ENCODE measurements at places on chromosomes 12 and 14.

DNA sequence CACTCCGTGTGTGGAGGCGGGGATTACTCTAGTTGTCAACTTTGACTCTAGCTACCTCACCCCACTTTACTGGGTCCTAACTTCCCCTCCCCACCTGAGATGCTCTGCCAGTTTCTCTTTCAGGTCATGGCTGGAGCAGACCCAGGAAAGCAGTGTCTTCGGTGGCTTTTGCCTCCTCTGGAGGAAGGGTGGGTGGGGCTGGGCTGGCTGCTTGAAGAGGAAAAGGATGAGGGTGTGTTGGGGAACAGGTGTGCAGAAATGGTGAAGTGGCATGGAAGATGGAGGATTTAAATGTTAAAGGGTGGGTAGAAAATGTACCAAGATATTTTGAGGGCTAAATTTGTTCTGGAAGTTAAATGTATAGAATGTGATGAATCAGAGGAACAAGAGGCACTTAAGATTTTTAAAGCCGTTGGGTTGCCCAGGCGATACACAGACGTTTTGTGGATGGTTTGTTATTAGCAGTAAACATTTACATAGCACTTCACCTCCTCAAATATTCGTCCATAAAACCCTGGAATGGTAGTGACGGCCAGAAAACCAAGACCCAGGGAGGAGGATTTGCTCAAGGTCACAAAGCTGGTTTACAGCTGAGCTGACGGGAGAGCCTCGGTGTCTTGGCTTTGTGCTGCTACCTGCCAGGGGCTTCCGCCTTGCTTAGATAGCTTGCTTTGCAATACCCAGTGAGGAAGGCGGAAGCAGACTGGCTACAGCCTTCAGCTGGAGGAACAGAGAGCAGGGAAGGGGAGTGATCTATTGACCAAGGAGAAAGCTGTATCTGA is 72.2 kb upstream of the PRMT8 start:
- DNase-seq, result no peak

DNA sequence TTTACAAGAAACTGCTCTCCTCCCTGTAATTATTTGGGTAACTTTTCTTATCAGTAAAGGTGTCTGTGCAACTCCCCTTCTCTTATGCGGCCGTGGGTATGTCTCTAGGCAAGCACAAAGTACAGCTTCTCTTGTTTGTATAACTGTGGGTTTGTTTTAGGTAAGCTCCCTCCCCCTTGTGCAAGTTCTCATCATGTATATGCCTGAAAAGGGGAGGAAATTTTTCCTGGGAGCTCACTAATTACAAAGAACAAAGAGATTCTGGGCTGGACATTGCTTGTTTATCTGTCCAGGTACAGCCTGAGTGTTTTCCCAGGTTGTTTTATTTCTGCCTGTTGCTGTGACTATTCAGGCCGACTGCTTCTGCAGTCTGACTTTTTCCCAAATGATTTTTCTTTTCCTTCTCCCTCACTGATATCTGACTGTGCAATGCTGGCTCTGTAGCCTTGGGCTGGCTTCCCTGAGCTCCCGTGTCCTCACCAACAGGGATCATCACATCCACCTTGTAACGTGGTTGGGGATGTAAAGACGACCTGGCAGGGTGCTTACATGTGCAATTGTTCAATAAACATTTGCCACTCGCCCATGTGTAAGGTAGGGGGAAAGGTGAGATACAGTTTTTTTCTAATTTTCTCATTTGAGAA is 916.5 kb downstream of the AACS start:
- no peak for DNase-seq

DNA sequence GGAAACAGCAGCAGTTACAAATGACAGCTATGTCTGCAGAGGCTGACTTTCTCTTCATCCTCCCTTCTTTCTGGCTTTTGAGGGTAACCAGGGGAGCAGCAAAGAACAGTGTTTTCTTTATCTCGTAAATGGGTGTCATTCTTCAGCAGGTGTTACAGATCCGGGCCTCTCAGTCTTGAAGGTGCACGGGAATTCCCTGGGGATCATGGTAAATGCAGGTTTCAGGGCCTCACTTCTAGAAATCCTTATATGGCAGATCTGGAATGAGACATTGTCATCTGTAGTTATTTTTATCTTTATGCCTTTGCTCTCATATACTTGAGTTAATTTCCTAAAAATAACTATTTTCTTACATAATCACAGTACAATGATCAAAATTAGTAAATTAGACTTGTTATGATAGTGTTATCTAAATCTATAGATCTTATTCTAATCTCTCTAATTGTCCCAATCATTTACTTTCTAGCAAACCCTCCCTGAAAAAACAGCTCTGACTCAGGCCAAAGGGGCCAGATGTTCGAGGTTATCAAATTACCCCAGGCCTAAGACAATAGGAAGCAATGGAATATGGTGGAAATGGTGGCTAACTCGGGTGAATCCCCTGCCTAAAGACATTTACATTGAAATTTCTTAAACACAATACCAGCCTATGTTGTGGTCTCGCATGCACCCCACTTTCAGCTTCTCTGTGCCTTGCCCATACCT is 145.0 kb downstream of the CAND1 start:
- DNase-seq, result no peak

- no peak for DNase-seq
Observed at GRCh38 chr12:110046451-110047187, 1.7 kb downstream of the C12orf76 start.

DNA sequence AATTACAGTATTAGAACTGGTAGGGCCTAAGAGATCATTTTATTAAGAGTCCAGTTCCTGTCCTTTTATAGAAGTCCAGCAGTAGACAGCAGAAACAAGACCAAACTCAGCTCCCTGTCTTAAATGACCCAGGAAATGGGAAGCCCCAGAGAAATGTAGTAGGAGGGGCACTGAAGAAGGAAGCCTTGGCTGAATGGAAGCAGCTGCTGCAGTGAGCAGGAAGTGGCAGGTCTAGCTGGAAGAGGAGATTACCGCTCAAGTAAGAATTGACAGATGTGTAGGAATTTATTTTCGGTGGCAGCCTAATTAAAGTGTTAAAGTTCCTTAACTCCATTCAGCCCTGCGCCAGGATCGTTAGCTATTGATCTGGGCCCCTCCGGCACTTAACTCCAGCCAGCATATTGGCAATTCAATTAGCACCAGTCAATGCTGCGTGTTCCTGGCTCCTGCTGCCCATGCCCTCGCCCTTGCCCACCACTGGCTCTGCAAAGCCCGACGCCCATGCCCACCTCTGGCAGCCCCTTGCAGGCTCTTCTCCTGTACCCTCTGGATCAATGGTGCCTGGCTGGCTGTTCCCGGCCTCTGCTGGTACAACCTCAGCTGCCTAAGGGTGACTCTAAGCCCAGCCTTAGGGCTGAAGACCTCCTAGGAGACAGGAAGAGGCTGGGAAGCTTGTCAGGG is 21.1 kb downstream of the ZFHX2 start:
- no peak for DNase-seq

DNA sequence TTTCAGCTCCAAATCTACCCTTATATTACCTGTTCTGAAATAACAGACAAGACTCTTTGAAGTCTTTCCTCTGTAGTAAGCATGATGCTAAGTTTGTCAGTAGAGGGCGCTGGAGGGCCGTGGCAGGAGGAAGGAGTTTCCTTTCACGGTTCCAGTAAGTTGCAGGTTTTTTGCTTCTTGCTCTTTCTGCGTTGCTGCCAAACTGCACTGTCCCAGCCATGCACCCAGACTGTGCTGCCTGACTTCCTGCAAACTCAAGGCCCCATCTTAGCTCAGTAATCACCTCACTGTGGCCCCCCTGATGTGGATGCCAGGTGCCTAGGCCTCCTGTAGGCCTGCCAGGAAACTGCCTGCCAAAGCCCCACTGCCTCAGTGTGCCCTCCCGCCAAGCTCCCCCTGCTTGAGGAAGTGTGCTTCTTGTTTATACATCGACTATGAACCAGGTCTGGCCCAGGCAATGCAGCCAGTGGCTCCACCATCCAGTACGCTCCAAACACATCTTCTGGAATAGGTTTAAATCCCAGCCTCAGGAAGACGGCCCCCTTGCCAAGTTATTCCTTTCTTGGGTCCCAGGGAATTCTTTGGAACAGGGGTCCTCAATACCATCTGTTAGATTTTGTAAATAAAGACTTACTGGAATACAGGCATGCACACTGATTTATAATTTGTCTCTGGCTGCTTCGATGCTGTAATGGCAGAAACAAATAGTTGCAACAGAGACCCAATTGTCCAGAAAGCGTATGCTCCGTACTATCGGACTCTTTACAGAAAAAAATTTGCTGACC is 193.7 kb upstream of the LRIG3 start:
- peak; percentile 75 for DNase-seq

GRCh38 chr12:14416658-14417057 is 51.2 kb downstream of the ATF7IP start:
- DNase-seq, result no peak

DNA sequence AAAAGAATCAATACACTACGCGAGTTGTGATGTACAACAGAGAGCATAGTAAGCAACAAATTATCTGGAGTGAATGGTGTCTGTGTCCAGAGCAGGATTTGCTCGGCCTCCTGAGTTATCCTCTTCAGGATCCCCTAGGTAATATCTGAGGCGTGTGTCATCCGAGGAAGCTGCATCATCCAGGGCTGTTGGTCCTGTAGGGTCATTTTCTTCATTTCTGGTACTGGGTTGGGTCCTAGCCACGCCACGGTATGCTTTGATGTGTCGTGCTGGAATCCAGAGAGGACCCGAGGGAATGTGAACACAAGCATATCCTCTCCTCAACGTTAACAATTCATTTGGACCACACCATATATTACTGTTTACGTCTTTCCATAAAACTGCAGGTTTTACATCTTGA is 19.0 kb upstream of the CLEC4E start:
- no peak for DNase-seq

- DNase-seq, result no peak
Observed at GRCh38 chr12:111757361-111758119, 9.2 kb upstream of the ALDH2 start.

DNA sequence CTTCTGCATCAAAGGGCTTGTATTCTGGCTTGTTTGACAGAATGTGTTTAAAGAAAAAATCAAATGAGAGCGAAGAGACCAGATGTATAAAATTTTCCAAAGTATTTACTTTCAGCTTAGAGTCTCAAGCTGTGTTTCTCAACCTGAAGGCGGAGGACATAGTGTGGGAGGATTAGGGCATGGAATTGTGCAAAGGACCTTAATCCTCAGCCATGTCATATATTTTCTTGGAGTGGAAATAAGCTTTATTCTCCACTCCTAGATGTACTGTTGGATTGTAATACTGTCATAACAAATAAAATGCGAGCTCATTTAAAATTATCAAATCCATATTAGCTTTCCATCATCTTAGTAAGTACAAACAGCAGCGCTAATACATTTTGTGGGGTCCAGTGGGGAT is 154.0 kb downstream of the PAH start:
- DNase-seq, result no peak

DNA sequence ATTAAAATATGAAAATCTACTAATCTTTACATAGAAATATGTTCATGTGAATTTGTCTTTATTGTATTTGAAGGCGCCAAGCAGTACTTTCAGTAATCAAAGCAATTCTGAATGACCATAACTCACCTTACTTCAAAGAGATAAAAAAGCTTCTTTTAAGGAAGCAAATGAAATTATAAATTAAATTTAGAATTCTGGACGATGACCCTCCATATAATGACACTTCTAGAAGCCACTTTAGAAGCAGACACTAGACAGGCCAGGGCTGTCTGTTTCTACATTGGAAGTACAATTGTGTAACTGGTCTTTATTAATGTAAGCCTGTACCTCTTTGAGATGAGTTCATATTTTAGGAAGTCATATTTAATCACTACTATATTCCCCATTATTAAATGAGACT is 222.9 kb downstream of the CNTN1 start:
- DNase-seq, result no peak

DNA sequence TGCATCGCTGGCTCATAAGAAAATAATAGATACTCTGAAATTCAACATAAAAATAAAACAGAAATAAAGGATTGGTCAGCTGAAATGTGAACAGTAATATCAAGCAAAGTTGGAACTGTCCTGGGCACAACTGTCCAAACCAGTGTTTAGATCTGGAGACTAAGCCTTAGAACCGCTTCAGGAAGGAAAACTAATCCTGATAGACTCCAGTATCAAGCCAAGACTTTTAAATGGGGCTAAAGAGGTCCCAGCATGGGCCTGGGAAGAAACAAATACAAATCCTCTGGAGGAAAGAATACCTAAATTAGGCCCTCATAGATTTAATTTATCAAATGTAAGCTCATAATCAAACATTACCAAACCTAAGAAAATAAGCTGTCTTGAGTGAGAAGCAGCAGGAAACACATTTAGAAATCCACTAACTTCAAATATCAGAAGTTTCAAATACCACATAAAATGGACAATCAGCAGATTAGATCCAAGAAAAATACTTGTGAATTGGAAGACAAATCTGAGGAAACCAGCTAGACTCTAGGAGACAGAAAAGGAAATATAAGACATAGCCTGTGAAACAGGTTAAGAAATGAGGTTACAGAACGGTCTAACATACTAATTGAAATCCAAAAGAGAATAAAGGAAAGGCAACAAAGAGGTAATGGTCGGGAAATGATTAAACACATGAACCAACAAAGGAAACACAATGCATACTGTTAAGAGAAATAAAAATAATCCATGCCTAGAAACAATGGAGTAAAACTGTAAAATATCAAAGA is 27.6 kb downstream of the SCAF11 start:
- no peak for DNase-seq

DNA sequence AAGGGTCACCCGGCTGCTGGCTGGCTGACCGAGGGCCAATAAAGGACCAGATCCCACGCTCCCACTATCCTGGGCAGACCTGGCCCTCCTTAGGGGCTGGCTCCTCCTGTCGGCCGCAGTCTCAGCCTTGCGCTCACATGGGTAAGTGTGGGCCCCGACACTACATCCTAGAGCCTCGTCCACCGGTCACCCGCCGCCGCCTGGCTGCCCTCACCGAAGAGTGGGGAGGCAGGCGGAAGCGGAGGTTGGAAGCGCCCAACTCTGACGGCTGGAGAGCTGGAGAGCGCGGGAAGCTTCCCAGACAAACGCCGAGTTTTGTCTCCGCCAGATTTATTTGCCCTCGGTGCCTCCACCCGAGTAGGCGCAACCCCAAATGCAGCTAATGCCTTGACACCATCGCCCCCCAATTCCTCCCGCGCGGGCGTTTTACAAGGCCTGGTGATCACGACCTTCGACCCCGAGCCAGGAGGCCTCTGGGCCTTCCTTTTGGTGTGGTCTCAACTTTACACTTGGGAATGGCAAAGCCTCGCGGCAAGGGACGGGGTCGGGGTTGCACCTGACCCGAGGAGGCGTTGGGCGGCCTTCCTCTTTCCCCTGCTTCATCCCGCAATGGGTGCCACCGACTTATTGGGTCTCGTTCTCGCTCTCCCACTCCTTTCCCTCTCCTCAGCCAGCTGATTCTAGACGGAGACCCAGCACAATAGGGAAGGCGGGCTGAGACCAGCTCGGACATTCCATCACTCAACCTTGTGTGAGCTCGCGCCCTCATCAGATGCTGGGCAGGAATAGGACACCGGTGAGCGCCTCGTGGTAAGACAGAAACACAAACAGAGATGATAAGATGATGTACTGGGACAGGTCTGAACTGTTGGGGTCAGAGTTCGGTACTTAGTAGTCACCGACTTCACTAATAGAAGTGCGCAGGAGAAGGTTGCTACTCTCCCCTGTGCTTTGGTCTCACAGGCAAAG is 78.3 kb upstream of the ANO4 start:
- no peak for DNase-seq

Data from stimulated activated CD8-positive, alpha-beta memory T cell treated with anti-CD3 and anti-CD28 coated beads, Interleukin-4, amount 100 ng/mL, for 48 hours (primary cell).